CD4-positive, alpha-beta T cell treated with Interleukin-12 subunit alpha and Interleukin-12 subunit beta, for 1 hour (primary cell): ENCODE measurements at places on chromosomes 2 and 18.

DNA sequence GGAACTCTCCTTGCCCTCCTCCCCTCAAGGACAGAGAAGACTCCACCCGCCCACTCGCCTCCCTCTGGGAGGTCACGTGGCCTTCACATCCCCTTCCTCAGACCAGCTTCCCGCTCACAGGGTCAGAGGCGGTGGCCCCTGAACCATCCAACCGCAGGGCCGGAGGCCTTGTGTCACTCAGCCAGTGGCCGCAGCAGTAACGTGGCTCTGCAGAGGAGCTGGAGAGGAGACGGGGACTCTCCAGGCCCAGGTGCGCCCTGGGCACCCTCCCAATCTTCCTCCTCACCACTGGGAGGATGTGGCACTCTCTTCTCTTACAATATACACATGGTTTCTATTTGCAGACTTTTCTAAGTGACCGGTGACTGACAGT, 161.7 kb downstream of the TWIST2 start:
- DNase-seq = no peak

DNA sequence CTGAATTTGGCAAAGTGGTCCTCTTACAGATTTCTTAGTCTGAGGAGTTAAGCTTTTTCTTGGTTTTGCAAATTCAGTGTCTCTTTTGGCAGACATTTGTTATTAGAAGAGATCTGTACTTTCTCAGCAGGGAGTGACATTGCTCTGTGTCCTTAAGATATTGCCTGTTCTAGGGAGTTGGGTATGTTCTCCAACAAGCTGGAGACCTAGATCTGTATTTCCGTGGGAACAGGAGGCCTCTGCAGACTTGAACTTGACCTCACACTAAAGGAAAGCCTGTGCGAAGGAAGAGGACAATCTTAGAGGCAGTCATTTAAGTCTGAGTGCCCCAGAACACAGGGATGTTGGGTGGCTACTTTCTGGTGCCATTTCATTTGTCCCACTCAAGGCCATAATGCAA, 107.0 kb upstream of the ATP8B1 start:
- no peak for DNase-seq

GRCh38 chr2:10561288-10562035, 113.3 kb upstream of the ODC1 start:
- no peak for DNase-seq

DNA sequence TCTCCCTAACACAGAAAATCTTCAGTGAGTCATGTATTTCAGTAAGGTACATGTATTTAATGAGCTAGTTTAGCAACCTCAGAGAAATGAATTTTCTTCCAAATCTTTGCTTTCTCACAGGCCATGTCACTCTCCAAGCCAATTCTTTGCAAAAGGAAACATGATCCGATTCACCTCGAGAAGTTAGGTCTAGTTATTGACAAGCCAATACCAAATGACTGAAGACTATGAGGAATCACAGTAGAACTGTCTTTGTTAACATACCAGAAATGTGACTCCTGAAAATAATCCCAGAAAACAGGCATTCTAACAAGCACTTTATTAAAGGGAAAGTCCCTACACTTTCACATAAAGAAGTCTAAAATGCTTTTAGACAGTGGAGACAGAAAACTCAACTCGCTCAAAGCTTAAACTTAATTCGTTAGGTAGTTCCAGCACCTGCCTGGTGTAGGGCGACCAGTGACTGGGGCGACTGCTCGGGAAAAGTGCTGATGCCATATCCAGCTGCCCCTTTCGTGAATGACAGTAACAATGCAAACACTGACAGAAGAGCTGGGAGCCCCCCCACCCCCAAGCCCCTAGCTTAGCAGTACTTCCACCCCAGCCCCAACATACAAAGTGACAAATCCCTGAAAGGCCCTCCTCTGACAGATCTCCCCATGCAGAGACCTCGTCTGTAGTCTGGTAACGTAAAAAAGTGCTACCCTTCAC, 1.8 kb downstream of the MEMO1 start:
- peak; percentile 26 for DNase-seq

GRCh38 chr2:127630864-127631540, 15.0 kb upstream of the GPR17 start:
- DNase-seq = no peak
